ENCODE measurements at places on chromosomes 6 and 20. TPM values are rescaled to one million over a fixed set of nuclear protein-coding genes. Genes with fewer than 3 reads are reported as not detected.

DNA sequence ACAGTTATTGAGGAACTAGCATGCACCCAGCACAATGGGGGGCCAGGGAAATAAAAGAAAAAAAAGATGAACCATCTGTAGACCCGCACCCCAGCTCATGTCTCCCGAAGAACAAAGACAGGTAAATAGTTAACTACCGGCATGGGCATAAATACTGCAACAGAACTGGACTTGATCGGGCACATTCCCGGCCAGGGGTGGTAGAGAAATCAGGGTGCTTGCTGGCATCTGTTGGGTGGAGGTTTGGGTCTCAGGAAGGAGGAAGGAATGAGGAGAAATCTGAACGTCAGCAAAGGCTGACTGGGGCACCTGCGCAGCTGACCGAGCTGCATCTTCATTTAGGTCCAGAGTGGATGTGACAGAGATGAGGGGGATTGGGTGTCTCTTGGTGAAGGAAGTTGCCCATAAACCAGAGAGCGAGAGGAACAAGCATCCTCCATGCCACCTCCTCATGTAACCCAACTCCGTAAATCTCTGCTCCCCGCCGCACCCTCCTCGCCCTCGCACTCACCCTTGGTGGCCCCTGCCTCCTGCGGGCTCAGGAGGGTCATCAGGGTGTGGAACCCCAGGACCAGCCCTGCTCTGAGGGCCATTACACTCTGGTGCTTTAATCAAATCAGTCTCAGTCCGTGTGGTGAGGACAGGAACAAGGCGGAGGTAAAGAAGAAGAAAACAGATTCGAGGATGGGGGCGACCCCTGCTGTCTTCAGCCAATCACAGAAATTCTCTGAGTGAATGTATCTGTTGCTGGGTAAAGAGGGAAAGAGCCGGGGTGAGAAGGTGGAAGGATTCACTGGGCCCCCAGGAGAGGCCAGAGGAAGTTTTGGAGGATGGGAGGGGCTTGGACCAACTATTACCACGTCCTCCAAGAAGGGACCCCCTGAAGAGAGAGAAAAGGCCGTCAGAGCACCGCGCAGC is at the start of gene HLA-DOA:
TSS of gene HLA-DOA (minus strand) at position 648 of the 918 bp plus-strand sequence.
- DNase-seq: peak; percentile 59

GRCh38 chr20:25313593-25313992 is 65.7 kb downstream of the PYGB start:
- no peak for DNase-seq

- no peak for DNase-seq
Measured at GRCh38 chr6:136737871-136738691, 54.2 kb downstream of the MAP3K5 start.

DNA sequence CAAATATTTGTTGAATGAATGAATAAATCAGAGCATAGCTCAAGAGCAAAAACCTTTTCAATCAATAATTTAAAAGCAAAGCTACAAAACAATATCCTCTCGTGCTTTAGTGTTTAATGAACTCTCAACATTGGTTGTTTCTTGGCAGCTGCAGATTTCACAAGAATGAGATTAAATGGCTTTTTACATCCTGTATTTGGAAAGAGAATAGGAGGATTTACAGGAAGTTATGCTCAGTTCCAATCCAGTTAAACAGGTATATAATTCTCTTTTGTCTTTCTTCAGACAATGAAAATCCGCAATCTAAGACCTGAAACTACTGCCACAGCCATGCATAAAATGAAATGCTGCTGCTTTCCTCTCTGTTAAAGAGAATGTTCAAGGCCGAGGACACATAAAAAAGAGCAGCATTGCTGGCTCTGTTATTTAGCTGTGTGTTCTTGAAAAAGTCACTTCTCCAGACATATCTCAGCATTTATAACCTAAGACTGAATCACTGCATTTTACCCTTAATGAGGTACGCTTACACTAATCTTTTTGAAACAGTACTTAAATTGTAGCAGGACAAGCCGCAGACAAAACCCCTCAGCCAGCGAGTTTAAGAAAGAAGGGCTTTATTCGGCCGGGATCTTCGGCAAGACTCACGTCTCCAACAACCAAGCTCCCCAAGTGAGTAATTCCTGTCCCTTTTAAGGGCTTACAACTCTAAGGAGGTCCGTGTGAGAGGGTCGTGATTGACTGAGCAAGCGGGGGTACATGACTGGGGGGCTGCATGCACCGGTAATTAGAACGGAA is 3.6 kb downstream of the C6orf52 start:
- DNase-seq: no peak

DNA sequence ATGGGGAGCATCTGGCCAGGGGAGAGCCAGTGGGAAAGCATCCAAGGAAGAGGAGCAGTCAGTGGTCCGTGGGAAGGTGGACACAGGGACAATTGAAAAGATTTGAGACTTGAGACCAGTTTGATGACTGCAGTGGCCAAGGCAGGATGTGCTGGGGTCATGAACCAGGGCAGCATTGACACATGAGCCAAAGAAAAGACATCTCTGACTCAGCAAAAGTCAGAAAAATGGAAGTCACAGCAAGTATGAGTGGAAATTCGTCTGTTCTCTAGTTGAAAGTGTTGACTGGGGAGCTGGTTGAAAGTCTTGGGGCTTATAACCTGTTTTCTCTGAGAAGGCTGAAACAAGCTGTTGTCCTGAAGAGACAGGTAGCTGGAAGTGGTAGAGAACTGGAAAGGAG is 31.3 kb downstream of the RAB22A start:
- no peak for DNase-seq

DNA sequence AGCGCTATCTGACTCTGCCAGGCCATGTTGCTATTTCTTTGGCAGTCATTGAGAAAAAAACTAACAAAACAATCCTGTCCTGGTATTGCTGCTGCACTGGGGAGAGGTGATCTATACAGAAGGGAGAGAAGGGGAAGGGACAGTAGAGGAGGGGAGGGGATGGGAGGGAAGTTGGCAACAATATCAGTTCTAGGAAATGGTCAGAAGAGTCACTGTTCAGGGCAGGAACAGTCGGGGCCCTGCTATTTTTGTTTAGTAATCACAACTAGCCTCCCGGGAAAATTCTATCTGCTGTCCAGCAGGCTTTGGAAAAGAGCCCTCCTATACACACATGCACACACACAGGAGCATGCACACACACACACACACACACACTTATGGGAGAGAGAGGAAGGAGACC is 142.3 kb upstream of the CARMIL1 start:
- no peak for DNase-seq

DNA sequence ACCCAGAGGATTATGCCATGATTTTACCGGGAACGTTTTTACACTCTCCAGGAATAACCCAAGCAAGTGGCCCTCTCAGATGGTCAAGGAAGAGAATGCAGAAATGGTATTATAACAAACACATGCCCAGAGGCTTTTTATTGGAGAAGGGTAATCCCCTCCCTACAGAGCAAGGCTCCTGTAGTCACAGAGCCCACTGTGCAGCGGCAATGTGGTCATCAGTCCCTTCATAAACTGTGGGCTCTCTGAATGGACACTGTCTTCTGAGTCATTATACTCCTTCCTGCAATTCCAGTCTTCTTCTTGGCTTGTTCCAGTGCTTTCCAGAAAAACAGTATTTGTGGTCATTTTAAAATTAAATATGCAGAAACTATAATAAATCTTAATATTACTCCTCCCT is 74.7 kb downstream of the LAMA4 start:
- no peak for DNase-seq

- no peak for DNase-seq
Measured at GRCh38 chr20:58092353-58092752, 136.1 kb downstream of the ANKRD60 start.

Gene SIGLEC1
- total RNA-seq: 2.1 TPM

Gene LINC00237
- not detected for total RNA-seq

Gene C20orf144
- total RNA-seq: 0.36 TPM

Data from naive thymus-derived CD4-positive, alpha-beta T cell (primary cell).